ENCODE measurements at places on chromosomes 6 and 20.

- DNase-seq, result no peak
Measured at GRCh38 chr6:35449287-35449881, 2.8 kb upstream of the FANCE start.

GRCh38 chr6:117288083-117288715 is 22.8 kb downstream of the VGLL2 start:
- DNase-seq, result no peak

- no peak for DNase-seq
Measured at GRCh38 chr20:24664266-24664986, 195.0 kb downstream of the SYNDIG1 start.

- no peak for DNase-seq
Measured at GRCh38 chr20:41349943-41350342, 9.3 kb downstream of the LPIN3 start.

DNA sequence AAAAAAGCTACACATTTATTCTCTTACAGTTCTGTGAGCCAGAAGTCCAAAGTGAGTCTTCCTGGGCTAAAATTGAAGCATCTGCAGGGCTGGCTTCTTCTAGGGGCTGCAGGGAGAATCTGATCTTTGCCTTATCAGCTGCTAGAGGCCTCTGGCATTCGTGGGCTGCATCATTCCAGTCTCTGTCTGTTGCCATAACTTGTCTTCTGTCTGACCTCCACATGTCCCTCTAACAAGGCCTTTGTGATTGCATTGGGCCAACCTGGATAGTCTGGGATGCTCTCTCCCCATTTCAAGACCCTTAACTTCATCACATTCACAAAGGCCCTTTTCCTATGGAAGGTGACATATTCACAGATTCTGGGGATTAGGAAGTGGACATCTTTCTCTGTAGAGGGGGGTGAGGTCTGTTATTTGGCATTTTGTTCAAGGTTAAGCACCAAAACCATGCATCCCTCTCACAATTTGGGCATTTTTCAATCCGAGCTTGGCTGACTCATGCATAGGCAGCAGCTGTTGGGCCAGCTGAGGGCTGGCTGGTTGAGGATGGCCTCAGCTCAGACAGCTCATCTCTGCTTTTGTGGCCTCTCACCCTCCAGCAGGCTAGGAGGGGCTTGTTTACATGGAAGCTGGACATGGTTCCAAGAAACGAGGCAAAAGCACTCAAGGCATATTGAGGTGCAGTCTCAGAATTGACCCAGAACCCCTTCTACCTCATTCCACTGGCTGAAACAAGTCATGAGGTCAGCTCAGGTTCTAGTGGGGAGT is 116.1 kb upstream of the NXT1 start:
- no peak for DNase-seq

Measured in Panc1 (cell line).